ENCODE measurements at places on chromosomes 5 and 9.

DNA sequence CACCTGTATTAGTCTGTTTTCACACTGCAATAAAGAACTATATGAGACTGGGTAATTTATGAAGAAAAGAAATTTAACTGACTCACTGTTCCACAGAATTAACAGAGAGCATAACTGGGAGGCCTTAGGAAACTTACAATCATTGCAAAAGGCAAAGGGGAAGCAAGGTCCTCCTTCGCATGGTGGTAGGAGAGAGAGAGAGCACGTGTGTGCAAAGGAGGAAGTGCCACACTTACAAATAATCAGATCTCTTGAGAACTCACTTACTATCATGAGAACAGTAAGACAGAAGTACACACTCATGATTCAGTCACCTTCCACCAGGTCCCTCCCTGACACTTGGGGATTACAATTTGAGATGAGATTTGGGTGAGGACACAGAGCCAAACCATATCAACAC lies 258.7 kb downstream of the TRIM32 start:
- no peak for DNase-seq

- no peak for DNase-seq
These were observed 7.5 kb downstream of the DIAPH1 start for GRCh38 chr5:141611289-141611688.

DNA sequence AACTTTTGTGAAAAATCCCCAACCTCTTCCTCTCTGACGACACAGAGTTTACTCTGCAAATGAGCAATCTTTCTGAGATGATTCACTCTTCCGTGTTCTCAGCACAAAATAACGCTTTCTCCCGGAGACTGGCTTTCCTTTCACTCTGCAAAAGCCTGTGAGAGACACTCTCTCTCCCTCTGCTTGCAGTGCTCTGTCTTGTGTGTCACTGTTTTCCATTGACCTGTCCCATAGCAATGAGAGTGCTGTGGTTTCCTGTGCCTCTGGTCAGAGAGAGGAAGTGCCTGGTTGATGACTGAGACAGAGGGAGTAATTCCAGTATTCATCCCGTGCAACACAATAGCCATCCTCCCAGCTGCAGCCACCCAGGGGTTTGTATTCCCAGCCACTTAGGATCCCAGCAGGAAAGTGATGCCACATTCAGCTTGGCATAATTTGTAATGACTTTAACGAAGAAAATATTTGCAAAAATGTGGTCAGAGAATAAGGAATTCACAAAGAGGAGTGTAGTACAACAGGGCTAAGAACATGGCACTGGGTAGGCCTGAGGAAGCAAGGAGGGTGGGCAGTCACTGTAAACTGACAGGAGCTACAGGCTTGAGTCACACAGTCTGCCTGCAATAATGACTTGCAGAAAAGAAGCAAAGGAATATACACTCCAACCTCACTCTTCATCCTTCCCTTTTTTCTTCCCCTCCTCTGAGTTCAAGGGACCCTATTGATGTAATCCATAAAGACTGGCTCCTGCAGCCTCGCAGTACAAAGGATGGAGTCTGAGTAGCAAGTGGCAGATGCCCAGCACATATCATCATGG lies 463.5 kb upstream of the RGMB start:
- peak; percentile 85 for DNase-seq

DNA sequence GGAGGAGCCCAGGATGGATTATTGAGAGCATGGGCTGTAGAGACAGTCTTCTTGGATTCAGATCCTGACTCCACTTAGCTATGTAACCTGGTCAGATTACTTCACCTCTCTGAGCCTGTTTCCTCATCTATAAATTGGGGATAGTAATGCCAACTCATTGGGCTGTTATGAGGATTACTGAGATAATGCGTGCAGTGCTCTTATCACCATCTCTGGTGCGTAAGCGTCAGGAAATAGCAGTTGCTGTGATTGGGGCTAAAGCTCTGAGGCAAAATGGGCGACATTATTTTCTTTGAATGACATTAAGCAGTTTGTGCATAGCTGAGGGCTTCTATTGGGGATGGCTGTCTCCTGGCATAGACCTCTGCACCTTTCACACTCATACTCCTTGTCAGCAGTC lies 995 bp upstream of the MSMP start:
- DNase-seq, result no peak

GRCh38 chr9:88071331-88071730 lies 66.9 kb downstream of the SPATA31C2 start:
- DNase-seq, result no peak

- no peak for DNase-seq
These were observed 159.8 kb upstream of the KLF9 start for GRCh38 chr9:70574151-70574837.

GRCh38 chr5:123147741-123148140 lies 58.7 kb downstream of the PRDM6 start:
- DNase-seq, result no peak

DNA sequence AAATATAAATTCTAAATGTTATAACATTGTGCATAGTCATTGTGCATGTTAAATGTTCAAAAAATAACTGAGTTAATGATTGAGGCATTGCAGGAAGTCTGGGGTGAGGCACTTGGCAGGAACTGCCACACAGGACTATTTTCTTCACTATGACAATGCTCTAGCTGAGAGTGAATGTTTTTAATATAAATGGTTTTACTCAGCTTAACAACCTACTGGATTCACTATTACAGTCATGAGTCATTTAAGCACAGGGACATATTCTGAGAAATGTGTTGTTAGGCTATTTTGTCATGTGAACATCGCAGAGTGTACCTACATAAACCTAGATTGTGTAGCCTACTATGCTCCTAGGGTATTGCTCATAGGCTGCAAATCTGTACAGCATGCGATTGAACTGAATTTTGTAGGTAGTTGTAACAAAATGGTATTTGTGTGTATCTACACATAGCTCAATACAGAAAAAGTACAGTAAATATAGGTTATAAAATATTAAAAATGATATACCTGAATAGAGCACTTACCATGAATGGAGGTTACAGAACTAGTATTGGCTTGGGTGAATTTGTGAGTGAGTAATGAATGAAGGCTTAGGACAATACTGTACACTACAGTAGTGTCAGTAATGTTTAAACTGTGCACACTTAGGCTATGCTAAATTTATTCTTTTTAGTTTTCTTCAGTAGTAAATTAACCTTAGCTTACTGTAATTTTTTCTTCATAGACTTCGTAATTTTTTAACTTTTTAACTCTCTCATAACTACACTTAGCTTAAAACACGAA lies 346.1 kb upstream of the PTGER4 start:
- DNase-seq, result no peak

- DNase-seq, result no peak
These were observed 61.8 kb downstream of the ACTBL2 start for GRCh38 chr5:57420801-57421200.

DNA sequence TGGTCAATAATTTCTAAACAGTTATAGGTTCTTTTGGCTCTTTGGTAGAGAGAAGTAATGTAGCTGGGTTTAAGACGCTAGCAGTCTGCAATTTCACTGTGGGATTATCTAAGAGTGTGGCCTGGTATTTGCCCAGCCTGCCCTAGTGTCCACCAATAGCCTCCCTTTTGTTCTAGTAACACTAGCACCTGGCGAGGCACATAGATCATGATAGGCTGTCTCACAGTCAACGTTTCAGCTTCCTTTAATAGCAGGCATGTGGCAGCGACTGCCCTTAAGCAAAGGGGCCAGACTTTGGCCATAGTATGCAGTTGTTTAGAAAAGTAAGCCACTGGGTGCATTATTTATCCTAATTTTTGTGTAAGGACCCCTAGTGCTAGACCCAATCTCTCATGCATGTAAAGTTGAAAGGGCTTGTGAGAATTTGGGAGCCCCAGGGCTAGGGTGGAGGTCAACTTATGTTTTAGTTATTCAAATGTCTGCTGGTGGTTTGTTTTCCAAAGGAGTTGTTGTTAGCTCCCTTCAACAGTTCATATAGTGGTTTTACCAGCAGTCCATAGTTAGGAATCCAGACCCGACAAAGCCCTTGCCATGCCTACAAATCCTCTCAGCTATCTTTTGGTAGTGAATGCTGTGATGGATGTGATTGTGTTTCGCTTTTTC lies 274.3 kb downstream of the HTR1A start:
- no peak for DNase-seq

GRCh38 chr9:9791611-9792010 lies 821.2 kb downstream of the PTPRD start:
- DNase-seq, result no peak

DNA sequence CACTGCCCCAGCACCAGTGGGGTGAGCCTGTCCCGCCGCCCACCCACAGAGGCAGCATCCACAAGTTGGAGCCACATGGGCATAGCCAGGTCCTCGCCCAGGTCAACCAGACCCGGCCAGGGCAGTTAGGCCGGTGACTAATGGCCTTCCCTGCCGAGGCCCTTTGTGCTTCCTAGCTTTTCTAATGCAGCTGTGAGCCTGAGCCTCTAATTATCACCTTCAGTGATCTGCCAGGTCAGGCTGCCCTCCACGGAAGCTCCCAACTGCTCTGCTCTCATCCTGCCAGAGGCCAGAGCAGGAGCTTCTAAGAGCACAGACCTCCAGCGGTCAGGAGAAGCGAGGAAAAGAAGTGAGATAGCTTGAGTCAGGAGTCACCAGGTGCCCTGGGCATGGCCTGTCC lies 87.1 kb upstream of the PPP1R26 start:
- DNase-seq, result no peak

GRCh38 chr9:126782053-126782388 lies 22.8 kb upstream of the ZBTB43 start:
- no peak for DNase-seq

DNA sequence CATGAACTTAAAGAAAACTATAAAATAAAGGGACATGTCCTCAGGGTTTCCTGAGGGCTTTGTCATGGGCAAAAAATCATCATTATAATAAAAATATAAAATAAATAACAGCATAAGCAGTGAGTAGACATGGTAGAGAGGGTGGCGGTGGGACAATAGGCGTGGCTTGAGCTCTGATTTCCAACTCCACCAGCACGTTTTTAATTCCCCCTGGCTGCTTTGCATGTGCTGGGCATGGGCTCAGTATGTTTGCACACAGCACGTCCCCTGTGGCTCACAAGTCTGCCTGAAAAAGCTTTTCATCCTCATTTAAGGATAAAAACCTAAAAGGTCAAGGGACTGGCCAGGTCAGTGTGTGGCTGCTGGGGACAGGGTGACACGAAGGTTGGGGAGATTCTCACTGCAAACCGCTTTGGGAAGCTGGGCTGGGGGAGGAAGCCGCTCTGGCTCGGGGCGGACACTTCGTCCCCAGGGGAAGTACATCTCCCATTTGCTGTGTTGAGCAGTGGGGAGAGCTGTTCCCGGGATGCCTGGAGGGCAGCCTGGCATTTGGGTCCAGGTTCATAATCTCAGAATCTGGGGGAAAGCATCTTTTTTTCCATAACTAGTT lies 32.6 kb downstream of the NKX2-5 start:
- no peak for DNase-seq

DNA sequence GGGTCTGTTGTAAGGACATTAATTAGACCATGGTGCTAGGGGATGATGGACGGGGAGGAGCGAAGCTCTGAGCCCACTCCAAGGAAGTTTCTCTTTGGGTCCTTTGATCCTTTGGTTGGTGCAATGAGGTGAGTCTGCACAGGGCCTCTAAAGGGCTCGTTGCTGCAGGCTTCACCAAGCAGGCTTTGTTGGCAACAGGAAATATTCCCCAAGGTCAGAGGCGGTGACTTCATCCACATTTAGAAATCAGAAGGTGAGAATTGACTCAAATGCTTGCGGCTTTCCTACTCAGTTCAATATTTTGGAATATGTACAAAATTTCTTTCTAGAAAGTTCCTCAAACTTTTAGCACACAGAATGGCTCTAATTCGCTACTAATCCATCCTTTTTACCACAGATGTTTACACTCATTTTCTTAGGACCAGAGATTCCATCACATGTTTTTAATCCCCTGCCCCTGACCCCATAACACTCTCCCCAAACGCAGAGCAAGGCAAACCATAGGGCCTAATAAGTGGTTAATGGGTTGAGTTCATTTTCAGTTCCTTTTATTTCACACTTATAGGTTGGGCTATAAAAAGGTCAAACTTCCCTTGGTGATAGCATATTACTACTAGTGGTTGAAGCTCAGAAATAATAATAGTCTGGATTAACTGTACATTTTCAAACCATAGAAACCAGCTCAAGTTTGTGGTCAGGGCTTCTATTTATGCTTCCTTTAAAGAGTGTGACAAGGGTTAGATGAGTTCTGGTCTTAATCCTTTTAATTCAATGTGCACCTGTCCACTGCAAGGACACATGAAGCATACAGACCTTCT lies 37.3 kb upstream of the TMEM252 start:
- DNase-seq, result no peak

- DNase-seq, result no peak
These were observed 51.3 kb downstream of the CRB2 start for GRCh38 chr9:123407217-123407851.

DNA sequence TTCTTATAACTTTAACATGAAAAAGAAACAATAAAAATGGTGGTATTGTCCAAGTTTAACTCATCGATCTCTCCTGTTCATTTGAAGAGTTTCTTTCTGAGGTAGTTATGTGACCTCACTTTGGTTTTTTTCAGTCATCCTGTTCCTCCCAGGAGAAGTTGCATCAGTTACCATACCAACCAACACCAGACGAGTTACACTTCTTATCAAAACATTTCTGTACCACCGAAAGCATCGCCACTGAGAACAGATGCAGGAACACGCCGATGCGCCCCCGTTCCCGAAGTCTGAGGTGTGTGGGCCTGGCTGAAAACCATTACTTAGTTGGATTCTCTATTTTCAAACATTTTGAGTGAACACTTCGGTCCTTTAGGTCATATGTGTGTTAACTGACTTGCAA lies 96.3 kb downstream of the CD180 start:
- no peak for DNase-seq

- DNase-seq, result no peak
These were observed 552.4 kb upstream of the MEF2C start for GRCh38 chr5:89435347-89435746.

DNA sequence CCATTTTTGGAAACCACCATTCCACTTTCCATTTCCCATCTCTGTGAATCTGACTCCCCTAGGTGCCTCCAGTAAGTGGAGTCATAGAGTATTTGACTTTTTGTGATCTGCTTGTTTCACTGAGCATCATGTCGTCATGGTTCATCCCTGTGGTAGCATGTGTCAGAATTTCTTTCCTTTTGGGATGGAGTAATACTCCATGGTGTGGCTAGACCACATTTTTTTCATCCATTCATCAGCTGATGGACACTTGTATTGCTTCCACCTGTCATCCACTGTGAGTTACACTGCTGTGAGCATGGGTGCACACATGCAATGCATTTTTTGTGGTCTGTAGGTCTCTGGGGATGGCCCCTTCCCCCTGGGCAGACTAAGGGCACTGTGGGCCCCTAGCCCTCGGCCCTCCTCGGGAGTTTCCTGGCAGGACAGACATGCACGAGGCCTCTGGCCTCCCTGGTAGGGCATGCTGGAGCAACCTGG lies 115.9 kb downstream of the GADD45G start:
- DNase-seq, result no peak

DNA sequence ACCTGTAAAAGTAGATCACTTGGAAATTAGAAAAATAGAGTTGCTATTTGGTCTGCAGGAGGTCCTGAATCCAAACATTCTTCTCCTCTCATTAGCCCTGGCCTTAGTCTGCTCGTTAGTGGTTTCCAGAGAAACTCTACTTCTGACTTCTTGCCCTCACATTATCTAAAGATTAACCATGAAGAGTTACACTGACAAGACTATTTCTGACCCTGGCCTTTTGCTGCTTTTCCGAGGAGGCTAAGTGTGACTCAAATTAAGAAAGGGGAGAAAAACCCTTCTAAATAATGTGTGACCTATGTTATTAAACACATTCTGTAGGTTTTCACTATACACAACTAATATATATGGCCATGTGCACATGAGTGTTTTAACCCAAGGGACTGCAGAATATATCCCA lies 302.4 kb downstream of the RAB3C start:
- DNase-seq, result no peak

- DNase-seq, result no peak
These were observed 810.8 kb downstream of the TLE1 start for GRCh38 chr9:80878556-80878955.
